ENCODE measurements at places on chromosomes 12 and 14.

DNA sequence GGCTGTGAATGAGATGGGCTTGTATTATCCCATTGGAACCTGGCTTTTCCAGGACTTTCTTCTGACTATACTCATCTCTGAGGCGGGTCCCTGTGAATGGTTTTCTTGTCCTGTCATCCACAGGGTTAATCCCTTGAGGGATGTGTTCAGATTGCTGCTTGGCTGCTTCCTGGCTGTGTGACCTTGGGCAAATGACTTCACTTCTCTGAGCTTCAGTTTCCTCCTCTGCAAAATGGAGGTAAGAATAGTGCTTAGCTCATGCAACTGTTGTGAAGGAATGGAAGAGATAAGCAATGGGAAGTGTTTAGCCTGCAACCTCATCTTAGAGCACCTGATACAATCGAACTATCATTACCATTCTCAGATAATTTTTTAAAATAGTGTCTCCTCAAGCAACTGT, 32.1 kb upstream of the PPP1CC start:
- DNase-seq, result no peak

GRCh38 chr12:22799503-22799902, 174.5 kb downstream of the ETNK1 start:
- no peak for DNase-seq

DNA sequence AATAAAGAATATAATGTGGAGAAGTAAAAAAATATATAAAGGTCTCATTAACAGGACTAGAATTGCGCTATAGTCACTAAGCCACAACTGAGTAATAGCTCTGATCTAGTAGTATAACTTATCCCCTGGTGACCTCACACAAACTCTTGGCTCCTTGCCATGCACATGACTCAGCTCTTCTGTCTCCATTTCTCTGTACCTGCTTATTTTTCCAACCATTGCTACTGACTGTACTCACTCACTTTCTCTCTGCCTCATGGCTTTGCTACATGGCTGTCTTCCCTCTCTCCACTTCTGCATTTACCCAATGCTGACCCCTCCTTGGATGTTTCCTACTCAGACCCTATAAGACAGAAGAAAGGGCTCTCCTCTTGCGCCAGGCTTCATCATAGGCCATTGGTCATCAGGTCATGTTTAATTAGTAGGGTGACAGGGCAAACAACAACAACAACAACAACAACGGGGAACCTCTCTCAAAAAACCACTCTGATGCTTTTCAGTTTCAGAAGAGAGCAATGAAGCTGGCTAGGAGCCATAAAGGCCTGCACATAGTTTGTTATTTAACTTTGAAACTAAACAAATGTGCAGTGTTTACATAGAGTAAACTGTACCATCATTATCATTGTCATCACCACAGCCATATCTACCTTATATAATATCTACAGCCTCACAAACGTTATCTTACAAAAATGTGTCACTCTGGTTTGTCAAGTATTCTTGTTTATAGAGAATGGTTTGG, 25.6 kb upstream of the KRAS start:
- DNase-seq, result no peak

DNA sequence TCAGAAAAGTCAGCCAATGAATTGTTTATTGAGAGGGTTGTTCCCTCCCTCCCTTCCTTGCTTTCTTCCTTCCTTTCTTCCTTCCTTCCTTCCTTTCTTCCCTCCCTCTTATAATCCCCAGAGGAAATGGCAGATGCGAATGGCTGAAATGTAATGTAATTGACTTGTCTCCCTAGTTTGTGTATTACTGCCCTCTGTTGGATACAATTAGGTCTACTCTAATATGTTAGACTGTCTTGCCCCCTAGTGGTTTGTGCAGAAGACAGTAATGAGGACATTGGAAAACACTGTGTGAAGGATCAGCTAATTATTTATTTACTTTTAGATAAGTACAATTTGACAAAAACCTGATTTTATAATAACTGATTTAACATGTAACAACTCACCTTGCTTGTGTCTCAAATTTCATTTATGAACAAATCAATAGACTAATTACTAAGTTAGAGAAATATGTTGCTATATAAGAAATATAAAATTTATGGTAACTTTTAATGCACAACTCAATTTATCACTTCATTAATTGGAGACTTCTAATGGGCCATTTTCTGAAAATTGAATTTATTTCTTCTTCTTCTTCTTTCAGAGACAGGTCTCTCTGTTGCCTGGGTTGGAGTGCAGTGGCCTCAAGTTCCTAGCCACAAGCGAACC, 229.8 kb upstream of the LRIG3 start:
- peak; percentile 73 for DNase-seq

DNA sequence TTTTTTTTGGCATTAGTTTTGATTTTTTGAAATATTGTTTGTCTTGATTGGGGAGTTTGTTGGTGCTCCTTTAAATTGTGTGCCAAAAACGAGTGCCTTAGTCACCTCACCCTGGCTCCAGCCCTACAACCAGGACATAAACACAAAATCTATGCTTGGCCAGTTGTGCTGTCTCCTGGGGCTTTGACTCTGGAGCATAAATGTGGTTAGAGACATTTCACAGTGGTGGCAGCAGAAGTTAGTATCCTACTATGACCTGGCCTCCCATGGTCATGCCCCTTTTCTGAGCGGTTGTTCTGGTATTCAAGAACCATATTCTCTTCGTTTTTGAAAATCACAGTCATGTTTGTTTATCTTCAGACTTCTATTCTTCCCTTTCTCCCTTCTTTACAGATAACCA, 70.7 kb upstream of the PSMA6 start:
- no peak for DNase-seq

- no peak for DNase-seq
Observed at GRCh38 chr12:101946233-101946611, 68.8 kb downstream of the DRAM1 start.

GRCh38 chr12:109393437-109394345, 46.0 kb downstream of the MYO1H start:
- peak; percentile 34 for DNase-seq

GRCh38 chr14:36070031-36070719, 106.3 kb downstream of the PTCSC3 start:
- DNase-seq, result peak; percentile 76

DNA sequence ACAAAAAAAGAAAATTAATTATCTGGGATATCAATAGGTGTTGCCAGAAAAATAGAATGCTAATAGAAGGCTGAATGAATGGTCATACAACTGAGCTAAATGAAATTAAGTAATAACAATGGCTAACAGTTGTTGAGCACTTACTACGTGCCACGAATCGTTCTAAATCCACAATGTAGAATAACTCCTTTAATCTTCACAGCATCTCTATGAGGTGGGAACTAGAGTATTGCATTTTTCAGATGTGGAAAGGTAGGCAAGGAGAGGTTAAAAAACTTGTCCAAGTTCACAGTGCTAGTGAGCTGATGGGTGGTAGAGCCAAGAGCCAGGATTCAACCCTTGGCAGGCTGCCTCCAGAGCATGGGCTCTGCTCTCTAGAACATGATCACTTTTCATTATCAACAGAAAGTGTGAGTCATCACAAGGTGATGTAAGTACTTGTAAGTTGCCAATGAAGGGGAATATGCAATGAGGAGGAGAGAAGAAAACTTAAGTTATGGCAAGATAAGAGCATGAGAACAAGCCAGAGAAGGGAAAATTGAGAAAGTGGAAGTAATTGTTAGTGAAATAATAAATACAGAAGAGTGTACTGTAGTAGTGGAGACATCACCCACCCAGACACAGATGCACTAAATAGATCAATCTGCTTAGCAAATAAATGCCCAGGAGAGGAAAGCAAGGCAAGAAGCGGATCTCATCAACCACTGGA, 122.1 kb downstream of the PRKD1 start:
- DNase-seq, result peak; percentile 11

DNA sequence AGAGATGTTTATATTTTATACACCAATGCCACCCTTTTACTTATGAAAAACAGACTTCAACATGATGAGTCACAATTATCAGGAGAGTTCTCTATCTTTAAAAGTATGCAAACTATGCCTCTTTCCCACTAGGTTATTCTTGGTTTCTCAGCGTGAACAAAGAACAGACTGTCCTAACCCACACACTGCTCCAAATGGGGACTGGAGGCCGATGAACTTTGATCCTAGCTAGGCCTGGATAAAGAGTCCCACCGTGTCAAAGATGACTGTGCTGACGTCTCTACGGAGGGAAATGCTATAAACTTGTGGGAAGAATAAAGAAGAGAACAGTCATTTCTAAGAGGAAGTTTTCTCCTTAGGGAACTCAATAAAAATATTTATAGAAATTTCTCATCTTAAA, 160.1 kb downstream of the EPS8 start:
- no peak for DNase-seq

DNA sequence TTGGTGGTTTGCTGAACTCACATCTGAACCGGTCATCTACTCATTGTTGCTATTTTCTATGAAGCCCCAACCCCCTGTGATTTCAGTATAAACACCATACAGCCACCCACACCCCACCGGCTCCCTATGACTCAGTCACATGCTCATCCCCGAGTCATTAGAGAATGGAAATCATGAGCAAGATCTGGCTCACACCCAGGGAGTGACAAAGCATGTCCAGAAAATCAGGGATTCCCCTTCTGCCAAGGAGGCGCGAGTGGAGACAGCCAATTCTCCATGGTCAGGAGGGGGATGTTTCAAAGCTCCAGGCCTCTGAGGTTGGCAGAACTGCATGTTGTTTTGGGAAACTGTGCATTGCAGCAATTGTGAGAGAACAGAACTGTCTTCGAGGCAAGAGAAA, 657.5 kb upstream of the TBX3 start:
- DNase-seq, result no peak

GRCh38 chr14:97180304-97181200, 383.4 kb downstream of the VRK1 start:
- no peak for DNase-seq

DNA sequence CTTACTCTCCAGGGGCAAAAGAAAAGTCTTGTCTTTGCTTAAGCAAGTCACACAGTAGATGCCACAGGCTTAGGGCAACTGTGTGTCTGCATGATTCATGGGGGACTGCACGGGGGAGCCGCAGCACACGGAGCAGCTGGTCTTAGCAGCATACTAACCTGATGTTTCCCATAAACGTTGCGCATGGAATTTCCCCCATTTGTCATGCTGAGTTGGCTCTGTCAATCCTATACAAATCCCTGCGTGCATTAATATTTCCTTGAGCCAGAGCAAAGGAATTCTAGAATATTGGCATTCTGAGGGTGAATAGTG, 71.2 kb downstream of the SAMD4A start:
- no peak for DNase-seq

- DNase-seq, result no peak
Observed at GRCh38 chr12:84822525-84822924, 90.1 kb downstream of the SLC6A15 start.

DNA sequence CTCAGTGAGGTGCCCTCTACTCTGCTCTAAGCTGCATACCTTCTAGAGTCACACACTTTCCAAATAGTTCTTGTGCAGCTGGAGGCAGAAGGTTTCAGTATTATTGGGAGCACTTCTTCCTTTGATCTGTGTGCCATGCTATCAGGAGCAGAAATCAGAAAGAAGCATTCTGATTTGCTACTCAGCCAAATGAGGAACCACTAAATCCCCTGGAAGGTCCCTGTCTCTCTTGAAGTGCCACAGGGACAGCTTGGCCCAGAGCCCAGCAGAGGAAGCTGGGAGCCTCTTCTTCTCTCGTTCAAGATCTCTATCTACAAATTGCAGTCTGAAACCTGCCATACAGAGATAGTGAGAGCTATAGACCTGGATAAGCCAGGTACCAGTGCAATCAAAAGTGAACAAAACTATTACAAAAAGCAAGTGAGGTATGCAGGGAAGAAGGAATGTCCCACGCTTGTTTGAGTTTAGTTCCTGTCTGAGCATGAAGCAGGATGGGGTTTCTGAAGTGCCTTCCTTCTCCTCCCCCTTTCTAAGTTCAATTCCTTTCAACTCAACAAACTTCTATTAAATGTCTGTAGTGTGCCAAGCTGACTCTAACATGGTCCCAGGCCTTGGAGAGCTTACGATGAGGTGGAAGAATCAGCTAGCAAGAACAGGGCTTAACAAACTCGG, 100.9 kb upstream of the PARP11 start:
- DNase-seq, result no peak

- no peak for DNase-seq
Observed at GRCh38 chr12:15863984-15864383, 18.2 kb upstream of the STRAP start.

DNA sequence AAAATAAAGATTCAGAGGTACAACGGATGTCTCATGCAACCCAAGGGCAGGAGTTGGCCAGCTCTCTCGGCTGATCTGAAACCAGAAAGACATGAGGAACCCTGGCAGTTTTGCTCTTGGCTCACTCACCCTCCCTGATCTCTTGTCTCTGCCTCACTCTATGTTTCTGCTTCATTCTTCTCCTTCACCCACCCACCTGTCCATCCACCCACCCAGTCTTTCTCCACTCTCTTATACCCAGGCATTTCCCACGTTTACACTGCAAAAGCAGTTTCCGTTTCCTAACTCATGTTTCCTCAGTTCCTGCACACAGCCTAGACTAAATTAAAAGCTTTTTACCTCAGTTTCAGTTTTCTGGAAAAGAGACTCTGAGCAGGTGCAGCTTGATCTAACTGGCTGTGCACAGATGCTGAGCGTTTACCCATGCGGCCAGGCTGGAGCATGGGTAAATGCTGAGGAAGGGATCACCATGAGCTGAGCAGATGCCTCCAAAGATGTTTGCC, 157.6 kb downstream of the PRKCH start:
- no peak for DNase-seq

DNA sequence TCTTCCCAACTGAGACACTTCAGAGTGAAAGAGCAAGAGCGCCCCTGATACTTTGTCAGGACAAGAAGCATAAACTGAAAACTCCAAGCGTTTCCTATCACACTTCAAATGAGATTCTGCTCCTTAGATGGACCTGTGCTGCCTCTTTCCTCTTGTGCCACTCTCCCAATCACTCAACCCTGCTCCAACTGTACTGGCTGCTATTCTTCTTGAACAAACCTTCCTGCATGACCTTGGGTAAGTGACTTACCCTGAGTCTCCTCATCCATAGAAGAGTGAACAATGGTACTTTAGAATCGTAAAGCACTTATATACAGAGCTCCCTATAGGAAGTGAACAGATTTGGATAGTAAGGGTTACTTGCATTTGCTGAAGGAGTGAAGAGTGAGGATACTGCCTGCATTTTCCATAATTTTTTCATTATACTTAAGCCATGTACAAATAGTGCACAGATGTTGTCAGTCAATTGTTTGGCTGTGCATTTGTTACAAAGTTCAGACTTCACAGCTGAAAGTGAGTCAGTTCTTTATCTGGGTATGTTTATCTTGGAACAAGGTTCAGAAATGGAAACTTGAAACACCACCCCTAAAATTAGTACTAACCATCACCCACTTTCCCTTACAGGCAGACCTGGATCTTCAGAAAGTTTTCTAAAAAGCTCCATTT, 10.8 kb downstream of the MTERF2 start:
- no peak for DNase-seq

- DNase-seq, result no peak
Observed at GRCh38 chr14:86050072-86050683, 520.2 kb downstream of the FLRT2 start.

- no peak for DNase-seq
Observed at GRCh38 chr12:31583878-31584277, 7.1 kb downstream of the DENND5B start.

- no peak for DNase-seq
Observed at GRCh38 chr12:50557421-50557820, 52.6 kb downstream of the DIP2B start.
